CD4-positive, alpha-beta T cell treated with Interleukin-2 at 100 ng/mL for 4 hours (primary cell): ENCODE measurements at places on chromosomes 7 and 10.
A peak's percentile ranks its signal among the peaks of the same experiment; 100 is the strongest.

DNA sequence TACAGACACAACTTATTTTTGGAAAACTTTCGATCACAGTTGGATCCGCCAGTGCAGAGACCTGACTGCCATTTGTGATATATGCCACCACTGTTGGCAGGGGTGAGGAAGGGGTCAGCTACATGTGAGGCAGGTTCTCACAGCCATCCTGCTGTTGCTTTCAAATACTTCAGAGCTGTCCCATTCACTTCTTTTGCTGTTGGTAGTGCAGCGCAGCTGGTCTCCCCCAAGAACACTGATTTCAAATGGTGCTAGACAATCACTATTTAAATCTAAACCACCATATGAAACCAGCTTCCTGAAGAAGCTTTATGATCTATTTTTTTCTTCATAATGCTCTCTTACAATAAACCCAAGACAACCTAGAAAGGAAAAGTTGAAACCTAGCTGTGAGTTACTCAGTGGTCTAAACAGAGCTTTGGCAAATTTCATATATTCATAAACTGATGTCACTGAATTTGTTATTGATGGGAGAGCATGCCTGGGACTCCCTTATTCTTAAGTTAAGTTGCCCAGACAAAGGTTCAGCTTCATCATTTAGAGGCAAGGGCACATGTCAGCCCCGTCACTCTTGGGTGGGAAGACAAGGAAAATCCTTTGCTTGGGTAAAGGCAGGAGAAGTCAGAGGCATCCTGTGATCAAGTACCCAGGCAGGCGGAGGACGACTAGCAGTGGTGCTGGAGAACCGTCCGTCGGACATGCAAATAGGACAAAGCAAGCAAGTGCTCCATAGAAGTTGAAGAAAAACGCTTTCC lies 143.4 kb upstream of the KLF14 start:
- no peak for DNase-seq

- no peak for DNase-seq
Observed at GRCh38 chr7:131564640-131565039, 8.2 kb upstream of the PODXL start.

- no peak for DNase-seq
Observed at GRCh38 chr7:120370954-120371353, 98.0 kb downstream of the KCND2 start.

- no peak for DNase-seq
Observed at GRCh38 chr10:86878983-86879713, 78.3 kb downstream of the MMRN2 start.

DNA sequence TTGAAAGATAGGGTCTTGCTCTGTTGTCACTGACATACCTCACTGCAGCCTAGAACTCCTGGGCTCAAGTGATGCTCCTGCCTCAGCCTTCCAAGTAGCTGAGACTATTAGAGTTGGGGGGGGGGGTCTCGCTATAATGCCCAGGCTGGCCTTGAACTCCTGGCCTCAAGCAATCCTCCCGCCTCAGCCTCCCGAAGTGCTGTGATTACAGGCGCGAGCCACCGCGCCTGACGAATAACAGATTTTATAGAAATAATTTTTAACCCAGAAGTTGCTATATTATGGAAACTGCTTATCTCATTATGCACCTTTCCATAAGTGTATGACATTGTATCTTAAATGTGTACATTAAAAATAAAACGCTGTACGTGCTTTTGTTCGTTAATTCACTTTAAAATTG lies 846 bp downstream of the ANKRD26 start:
- DNase-seq = no peak

- no peak for DNase-seq
Observed at GRCh38 chr10:23695825-23696420, 257.0 kb downstream of the OTUD1 start.

DNA sequence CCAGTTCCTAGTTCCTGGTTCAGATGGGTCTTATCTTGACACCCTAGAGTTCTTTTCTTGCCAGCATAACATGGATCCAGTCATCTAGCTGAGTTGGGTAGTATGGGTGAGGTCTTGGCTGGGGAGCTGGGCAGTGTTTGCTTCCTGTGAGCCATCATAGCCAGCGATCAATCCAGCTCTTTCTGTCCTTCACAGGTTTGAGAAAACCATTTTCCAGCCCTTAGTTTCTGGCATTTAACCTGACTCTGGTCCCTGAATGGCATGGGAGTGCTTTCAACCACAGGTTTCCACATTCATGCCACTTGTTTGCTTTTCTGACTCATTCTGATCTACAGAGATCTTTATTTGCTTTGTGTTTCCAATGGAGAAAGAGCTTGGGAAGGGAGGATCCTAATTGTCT lies 8.6 kb downstream of the SLC13A1 start:
- no peak for DNase-seq

- no peak for DNase-seq
Observed at GRCh38 chr7:120987280-120987679, 1.2 kb upstream of the CPED1 start.

DNA sequence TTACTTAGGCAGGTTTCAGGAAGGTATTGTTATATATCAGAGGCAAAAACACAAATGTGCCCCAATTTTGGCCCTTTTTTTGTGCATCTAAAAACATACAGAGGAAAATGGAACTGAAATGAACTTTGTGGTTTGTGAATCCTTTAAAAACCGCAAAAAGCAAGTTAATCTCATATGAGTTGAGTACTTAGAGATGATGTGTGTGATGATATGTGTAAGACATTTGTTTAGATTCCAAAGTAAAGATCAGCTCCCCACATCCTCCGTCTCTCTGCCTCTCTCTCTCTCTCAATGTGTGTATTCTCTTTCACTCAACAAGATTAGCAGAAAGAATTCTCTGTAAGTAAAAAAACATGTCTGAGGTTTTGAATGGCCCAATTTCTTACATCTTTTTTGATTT lies 201.9 kb downstream of the MALRD1 start:
- no peak for DNase-seq

DNA sequence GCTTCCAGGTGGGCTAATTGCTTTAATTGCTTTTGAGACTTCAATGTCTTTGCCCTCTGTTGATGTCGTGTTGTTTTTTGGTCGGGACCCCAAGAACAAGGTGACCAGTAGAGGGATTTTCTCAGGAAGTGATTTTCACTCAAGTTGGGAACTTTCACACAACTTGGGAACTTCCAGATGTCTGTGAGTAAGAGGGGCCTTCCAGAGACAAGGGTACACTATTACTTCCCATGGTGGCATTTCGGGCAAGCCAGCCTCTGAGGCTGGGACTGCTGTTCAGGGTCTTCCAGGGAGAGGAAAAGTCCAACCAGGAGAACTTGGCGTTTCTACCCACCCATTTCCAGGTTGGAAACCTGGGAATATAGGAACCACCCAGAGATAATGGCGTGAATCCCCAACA lies 170.0 kb upstream of the CDCA7L start:
- DNase-seq = no peak

DNA sequence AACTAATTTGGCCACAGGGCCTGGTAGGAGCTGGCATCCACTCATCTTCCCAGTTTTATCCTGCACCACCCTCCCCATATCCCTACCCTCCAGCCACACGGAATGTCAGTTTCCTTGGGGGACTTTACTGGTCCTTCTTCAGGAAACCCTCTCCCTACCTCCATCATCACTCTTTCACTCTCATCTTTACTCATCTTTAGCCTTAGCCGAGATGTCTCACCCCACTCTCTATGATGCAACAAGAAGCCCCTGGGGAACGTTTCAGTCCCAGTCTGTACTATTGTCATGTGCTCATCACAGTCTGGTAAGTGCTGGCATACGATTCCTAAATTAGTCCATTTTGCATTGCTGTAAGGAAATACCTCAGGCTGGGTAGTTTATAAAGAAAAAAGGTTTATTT lies 34.9 kb upstream of the TMEM248 start:
- DNase-seq = no peak

DNA sequence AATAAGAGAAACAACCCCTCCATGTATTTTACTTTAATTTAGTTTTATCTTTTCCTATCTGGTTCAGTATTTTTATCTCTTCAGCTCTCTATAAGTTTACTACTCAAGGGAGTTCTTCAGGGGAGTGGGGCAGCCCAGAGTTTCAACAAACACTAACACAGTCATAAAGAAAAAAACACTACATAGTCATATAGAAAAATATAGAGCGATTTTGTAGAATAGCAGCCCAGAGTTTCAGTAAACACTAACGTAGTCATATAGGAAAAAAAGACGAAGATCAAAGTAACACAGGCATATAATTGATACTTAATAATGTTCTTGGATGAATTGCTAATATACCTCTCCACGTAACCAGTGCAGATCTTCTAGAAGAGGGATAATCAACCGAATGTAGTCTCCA lies 54.7 kb downstream of the PON1 start:
- DNase-seq = no peak

- DNase-seq = peak; percentile 50
Observed at GRCh38 chr7:4745971-4746919, 29.2 kb upstream of the AP5Z1 start.

GRCh38 chr10:128097783-128098182 lies 28.4 kb downstream of the MKI67 start:
- no peak for DNase-seq

GRCh38 chr7:43492896-43493295 lies 90.0 kb upstream of the STK17A start:
- DNase-seq = no peak

- no peak for DNase-seq
Observed at GRCh38 chr7:28688651-28689050, 269.5 kb downstream of the TRIL start.

GRCh38 chr7:37832194-37832593 lies 16.2 kb upstream of the NME8 start:
- DNase-seq = peak; percentile 12

- peak; percentile 33 for DNase-seq
Observed at GRCh38 chr10:79285315-79286197, 61.7 kb upstream of the PPIF start.

DNA sequence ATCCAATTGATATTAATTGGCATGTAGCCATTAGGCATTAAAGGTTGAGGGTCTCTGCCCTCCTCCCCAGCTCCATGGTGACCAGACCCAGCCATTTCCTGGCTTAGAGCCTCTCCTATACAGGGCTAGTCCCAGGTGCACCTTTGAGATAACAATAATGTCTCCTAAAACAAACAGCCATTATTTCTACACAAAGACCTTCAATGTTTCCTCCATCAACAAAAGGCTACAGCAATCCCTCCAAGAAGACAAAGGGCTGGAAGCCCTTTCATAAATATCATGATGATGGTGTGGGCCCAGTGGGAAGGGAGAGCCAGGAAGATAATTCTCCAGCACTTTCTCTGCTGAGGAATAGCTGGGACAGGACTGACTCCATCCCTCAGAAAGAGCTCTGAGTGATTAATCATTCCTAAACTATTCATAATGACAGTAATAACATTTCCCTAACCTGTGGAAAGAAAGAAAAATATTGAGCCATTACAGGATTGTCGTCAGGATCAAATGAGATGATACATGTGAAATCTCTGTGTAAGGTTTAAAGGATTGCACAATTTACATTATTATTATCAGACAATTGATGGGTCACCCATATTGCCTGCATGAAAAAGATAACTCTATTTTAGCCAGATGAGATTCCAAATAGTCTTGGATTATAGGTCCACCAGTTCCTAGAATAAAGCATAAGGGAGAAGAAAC lies 10.2 kb downstream of the PKD2L1 start:
- no peak for DNase-seq

- no peak for DNase-seq
Observed at GRCh38 chr10:106395041-106395749, 769.3 kb downstream of the SORCS1 start.

GRCh38 chr7:19728716-19729115 lies 19.9 kb upstream of the POLR1F start:
- DNase-seq = no peak

DNA sequence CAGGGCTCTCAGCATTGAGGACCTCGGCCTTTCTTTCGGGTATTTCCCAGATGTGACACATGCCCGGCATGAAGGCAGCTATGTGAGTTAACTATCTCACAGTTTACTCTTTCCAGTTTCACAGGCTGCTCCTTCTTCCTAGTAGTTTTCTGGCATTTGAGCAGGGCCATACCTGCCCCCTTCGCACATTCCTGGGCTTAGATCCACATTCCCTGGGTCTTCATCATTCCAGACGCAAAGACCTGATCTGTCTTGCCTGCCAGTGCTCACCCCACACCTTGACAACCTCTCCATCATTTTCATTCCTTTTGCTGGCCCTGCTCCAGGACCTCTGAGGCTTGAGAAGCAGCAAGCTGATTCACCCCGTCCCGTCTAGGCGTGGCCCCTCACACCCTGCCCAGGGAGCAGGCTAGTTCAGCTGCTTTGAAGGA lies 227.5 kb downstream of the WDR11 start:
- DNase-seq = no peak

DNA sequence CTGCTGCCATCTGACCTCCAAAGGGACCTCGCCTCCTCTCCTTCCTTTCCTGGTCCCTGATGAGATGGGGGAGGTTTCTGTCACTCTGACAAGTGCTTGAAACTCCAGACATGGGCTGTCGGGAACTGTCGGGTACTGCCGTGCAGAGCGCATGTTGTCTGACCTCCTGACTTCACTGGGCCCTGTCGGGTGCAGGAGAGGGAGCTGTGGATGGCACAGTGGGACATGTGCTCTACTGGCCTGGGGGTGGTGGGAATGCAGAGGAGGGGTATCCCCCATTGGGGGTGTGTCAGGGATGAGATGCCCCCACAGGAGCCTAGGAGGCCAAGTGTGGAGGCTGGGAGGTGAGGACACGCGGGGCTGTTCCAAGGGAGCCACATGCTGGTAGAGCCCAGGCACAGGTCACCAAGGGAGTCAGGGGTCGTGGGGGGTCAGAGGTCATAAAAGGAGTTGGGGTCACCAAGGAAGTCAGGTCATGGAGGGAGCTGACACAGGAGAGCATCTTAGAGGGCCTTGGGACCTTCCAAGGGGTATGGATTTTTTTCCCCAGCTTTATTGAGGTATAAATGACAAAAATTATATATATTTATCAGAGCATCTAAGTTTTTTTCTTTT lies 30.9 kb downstream of the TMEM120A start:
- no peak for DNase-seq

DNA sequence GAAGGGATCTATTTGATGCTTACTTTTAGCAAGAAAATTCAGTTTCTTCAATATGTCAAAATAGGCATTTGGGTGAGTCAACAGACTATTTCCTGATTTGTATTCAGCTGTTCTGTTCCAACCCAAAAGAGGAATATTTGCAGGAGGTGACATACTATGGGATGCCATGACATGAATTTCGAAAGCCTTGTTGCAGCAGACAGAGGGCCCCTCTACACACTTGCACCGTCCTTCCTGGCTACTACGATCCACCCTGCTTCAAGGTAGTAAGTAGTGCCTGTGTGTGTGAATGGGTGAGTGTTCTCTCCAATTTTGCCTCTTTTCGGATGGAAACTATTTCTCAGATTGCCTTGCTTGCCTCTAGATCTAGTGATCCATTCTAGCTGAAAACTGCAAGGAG lies 413.0 kb upstream of the ADARB2 start:
- no peak for DNase-seq

DNA sequence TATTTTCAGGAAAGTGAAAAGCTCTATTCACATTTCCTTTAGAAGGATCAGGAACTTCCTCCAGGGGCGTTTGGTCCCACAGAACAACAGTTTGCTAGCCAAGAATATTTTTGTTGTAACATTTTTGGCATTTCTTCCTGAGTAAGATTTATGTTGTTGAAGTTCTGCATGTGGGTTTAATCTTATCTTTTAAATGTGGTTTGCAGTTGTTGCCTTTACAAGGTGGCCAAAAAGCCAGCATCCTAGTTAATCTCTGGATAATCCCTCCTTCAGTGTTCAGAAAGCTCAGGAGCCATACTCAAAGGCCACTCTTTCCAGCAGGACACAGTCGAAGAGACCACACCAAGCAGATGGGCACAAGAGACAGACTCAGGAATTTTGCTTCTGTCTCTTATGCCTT lies 30.0 kb downstream of the SLC26A4 start:
- DNase-seq = no peak
